ENCODE measurements at places on chromosomes 6 and 20. TPM values are rescaled to one million over a fixed set of nuclear protein-coding genes. Genes with fewer than 3 reads are reported as not detected.

- peak; percentile 57 for DNase-seq
These were observed 40.3 kb downstream of the PLCG1 start for GRCh38 chr20:41177636-41178035.

DNA sequence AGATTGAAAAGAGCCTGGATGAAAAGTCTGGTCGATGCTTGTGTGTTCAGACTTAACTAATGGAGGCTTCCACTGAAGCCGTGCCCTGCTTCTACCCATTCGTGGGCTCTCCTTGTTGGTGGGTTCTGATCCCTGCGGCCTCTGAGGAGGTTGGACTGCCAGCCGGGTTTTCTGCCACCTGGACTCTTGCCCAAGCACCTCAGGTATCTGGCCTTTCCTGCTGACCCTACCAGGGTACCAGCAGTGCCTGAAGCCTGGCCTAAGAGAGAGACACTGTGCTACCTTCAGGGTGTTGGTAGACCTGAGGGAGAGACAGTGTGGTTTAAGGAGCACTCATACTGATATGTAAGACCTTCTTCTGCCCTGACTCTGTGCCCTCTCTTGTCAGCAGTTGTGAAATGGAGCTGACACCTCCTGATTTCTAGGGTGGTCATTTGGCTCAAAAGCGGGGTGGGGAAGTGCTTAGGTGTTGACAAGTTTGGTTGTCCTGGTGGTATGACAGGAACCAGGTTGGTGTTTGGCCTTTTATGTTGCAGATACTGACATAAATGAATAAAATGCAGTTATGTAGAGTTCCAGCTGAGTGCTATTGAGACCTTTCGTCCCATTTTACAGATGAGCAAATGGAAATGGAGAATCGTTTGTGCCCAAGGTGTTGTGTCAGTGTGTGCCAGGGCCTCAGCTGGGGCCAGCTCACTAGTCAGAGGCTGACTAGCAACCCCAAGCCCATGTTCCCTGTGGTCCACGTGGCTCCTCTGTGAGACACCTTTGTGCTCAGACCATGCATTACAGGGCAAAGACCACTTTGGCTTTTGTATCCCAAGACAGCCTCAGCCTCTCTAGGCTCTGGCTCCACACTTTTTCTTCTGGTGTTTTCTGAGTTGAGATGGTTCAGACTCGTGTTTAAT lies 3.1 kb downstream of the PLCG1 start:
- DNase-seq, result no peak

Gene PI16
- not detected for total RNA-seq

Gene PKHD1
- total RNA-seq, result not detected

Gene FKBP1C
- total RNA-seq, result 0.14 TPM
